ENCODE measurements at places on chromosomes 4 and X.

DNA sequence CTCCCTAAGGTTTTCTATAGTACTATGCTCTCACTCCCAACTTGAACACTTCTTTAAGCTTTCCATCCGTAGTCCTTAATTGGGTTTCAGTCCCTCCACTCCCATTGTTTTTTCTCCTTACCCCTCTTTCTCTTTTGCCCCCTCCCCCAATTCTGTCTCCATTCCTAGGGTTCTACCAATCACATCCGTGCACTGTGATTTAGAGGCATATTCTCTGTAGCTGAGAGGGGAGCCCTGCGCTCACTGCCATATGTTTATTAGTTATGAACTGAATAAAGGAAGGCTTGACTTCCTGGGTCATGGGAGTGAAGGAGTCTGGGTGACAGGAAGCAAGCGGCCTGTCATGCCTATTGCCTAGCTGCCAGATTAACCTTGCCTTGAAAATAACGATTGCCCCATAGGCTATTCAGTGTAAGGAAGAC lies 471 bp downstream of the MCTS1 start:
- peak; percentile 51 for DNase-seq

GRCh38 chr4:24853142-24853541 lies 57.8 kb downstream of the SOD3 start:
- no peak for DNase-seq

GRCh38 chr4:3285558-3286334 lies 7.1 kb upstream of the RGS12 start:
- DNase-seq, result peak; percentile 79

DNA sequence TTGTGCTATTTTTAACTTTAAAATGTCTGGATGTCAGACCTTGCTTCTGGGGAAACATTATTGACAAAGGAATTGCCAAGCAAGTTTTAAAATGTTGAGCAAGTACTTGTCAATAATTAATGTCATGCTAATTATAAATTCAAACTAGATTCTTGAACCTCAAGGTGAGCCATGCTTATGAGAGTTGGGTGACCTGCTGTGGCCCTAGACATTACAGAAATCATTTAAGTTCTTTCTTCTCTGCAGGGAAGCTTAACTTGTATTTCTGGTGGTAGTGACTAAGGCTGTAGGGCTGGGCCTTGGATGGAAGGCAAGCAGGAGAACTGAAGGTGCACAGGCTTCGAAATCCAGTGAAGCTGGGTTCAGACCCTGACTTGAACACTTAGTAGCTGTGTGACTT lies 14.8 kb upstream of the UCHL1 start:
- DNase-seq, result no peak

GRCh38 chr4:71832049-71832448 lies 48.2 kb upstream of the GC start:
- no peak for DNase-seq

- peak; percentile 34 for DNase-seq
These were observed 117.0 kb downstream of the CBLL2 start for GRCh38 chrX:22389556-22390179.

DNA sequence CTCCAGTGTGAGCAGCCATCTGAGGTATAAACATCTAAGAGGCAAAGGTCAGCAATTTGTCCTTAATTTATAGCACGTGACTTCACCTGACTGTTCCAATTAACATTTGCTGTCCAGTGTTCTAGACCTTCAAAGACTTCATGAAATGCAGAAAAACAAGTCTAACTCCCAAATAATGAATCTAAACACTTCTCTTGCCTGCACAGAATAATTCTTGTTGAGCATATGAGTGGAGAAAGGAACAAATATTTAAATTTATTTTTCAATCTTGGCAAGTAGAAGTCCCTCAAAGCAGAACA lies 12.0 kb downstream of the RFC1 start:
- no peak for DNase-seq

GRCh38 chr4:107115185-107115847 lies 79.2 kb upstream of the DKK2 start:
- DNase-seq, result peak; percentile 25

DNA sequence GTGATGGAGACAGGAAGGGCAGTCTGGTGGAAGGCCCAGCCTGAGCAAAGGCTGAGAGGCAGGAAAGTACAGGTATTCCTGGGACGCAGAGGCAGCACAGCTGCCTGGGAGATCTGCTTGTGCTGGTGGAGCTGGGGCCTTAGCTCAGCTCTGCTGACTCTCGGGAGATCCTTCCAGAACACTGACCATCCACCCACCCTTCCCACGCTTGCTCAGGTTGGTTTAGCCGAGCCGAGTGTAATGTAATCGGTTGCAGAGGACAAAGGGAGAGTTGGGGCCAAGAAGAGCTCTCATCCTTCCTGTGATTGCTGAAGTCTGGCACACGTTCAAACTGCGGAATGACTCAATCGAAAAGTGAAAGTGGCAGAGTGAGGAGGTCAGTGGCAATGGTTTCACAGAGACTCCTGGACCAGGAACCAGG lies 43.1 kb upstream of the GPR78 start:
- DNase-seq, result peak; percentile 88

DNA sequence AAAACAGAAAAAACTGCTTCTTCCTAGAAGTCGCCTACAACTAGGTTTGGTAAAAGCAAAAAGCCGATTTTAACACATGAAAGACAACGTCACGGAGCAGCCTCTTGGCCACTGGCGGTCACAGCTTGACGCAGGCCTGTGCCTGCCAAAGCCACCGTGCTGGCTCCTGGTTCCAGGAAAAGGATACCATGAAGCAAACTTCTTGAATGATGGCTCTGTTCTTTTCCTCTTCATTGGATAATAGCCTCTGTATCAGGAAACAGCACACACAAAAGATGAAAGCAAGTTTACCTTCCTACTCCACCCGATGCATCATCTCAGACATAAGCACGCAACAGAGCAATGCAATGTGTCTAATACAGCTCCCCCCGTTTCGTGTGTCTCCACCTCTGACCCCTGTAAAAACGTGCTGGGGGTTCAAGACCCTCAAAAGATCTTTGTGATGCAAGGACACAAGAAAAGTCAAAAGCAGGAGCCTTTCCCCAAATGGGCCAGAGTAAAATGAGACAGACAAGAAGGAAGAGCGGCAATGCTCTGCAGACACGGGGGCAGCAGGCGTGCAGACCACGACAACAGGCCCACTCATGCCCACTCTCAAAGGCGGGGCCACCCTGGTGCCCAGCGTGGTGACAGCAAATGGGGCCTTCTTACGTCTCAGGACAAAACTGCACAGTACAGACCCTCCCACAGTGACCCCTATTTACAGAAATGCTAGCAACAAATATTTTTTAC lies 19.4 kb downstream of the GAK start:
- no peak for DNase-seq

DNA sequence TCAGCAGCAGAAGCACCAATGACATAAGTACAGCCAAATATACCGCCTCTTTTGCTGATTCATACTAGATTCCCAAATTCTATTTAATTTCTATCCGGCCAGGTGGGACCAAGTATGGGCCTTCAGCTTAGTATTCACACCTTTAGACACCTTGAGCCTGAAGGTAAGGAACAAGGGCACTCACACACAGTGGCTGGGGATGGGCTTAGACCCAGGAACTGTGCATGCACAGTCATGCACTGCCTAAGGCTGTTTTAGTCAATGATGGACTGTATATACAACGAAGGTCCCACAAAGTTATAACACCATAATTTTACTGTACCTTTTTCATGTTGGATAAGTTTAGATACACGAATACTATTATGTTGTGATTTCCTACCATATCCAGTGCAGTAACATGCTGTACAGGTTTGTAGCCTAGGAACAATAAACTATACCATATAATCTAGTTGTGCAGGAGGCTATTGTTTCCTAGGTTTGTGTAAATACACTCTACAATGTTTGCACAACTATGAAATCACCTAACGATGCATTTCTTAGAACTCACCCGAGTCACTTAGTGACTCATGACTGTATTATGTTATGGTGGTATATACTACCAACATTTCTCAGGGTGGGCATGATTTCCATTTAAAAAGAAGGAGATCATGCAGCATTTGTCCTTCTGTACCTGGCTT lies 9.7 kb upstream of the CLNK start:
- no peak for DNase-seq

DNA sequence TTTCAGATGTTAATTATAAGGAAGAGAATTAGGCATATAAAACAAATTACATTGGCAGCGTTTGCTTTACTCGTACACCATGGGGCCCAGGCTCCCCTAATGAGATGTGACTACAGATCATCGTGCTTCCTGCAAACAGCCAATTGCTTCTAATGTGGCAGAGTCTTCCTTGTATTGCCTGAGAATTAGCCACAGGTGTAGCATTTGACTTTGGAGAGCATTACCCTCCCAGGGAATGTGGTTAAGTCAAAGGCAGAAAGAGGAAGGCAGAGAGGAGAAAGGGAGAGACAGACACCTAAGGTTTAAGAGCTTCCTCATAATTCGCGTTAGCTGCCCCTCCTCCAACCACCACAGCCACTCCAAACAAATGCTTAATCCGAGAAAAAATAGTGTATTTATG lies 97.0 kb downstream of the MID1IP1 start:
- DNase-seq, result no peak

- DNase-seq, result peak; percentile 34
These were observed 18.0 kb downstream of the OPHN1 start for GRCh38 chrX:68415316-68415715.

- no peak for DNase-seq
These were observed 235.0 kb downstream of the PALLD start for GRCh38 chr4:168731706-168732414.

GRCh38 chr4:7421356-7422150 lies 13.2 kb downstream of the PSAPL1 start:
- DNase-seq, result no peak

GRCh38 chr4:162010362-162010761 lies 153.4 kb downstream of the FSTL5 start:
- no peak for DNase-seq

DNA sequence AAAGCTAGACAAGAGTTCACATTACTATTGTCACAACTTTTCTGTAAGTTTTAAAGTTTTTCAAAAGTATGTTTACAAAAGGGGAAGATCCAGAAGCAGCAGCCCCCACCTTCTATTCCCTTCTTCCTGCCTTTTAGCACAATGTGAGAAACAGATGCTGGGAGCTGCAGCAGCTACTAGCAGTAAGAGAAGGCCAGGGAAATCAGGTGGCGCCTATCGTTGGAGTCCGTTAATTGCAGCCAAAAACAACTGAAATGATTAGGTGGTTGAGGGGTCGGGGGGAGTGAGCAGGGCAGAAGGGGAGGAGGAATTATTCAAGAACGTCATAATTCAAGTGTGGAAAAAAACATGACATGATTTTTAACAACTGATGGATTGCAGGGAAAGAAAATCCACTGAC lies 27.4 kb downstream of the FRYL start:
- DNase-seq, result peak; percentile 15

- peak; percentile 55 for DNase-seq
These were observed 139.8 kb downstream of the PALLD start for GRCh38 chr4:168636506-168637196.

DNA sequence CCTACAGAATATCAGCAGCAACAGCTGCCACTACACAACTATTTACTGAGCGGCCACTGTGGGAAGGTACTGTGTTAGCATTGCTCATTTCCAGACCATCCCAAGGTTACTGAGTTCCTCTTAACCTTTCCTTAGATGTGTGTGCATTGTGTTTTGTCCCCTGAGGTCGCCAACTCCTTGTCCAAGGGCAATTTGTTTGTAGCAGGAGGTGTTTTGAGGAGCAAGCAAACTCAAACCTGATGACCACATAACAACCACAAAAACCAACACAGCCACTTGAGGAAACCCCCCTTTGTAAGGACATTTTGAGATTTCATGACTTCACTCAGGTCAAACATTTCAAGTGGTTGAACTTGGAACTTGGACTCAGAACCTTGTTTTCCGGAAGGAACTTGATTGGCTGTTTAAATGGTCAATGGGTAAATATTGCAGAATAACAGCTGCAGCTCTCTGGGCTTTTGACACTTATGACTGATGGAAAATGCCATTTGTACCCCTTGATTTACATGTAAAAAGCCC lies 122.3 kb downstream of the MID1IP1 start:
- DNase-seq, result no peak

GRCh38 chr4:140372751-140373327 lies 607 bp upstream of the SCOC start:
- peak; percentile 24 for DNase-seq

GRCh38 chr4:3284734-3285557 lies 7.9 kb upstream of the RGS12 start:
- no peak for DNase-seq

DNA sequence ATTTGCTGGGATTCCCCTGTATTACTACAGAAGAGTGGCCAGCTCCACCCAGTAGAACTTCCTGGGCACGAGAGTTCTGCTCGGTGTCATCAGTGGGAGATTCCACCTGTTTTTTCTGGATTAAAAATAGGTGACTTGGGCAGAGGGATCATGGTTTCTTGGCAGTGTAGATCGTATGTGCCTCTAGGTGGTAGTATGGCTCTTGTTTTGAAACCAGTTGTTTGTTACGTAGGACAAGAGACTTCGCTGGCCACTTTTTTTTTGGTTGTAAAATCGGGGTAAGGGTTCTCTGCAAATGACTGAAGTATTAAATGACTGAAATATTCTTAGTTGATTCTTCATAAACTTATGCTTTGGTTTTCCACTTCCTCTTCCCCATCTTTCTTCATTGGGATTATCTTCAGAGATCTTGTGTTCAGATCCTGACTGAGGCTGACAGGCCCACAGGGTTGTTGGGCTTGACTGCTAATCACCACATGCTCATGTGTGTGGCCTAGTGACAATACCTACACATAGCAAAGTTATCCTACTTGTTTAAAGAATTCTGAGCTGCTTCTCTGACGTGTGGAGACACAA lies 43.8 kb upstream of the WDR1 start:
- peak; percentile 52 for DNase-seq

DNA sequence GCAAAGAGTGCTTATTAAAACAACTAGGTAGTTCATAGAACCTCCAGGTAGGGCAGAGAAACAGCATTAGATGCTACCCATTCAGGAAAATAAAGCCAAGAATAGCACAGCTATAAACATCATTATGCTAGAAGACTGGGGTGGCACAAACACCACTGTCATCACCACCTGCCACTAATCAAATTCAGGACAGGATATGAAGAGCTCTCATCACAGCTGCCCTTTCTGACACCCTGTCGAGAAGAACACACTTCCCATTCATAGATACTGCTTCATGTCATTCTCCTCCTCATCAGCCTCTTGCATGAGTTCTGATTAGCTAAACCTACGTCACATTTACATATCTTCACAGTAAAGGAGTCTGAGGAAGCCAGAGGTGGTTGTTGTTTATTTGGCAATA lies 692.3 kb upstream of the HS3ST1 start:
- no peak for DNase-seq

DNA sequence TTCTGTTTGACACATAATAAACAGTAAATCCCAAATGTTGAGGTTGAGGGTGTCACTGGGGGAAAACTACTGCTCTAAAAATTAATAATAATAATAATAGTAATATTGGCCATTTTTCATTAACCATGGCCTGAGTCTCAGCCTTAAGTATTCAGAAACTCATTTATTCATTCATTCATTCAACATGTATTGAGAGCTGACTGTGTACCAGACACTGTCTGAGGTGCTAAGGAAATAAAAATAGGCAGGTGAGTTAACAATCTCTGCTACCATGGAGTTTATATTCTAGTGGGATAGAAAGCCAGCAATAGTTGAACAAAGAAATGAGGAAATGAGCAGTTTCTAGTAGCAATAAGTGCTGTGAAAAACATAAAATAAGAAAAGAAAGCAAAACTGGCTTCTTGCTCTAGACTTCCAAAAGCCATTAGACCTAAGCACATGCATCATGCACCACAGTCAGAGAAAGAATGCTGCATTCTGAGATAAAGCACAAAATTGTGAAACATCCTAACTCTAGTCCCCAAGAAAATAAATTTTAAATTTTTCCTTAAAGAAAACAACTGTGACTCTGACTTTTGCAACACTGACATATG lies 278.7 kb downstream of the RCHY1 start:
- no peak for DNase-seq

- DNase-seq, result no peak
These were observed 759.1 kb upstream of the POU3F4 start for GRCh38 chrX:82748906-82749505.
